Fibroblast of gingiva (primary cell): ENCODE measurements at places on chromosomes 1 and 21.

- DNase-seq, result no peak
Measured at GRCh38 chr1:245211035-245211749, 56.4 kb downstream of the KIF26B start.

GRCh38 chr1:4653328-4653660 is 1.1 kb upstream of the AJAP1 start:
- no peak for DNase-seq

GRCh38 chr21:21262048-21262447 is 263.8 kb downstream of the NCAM2 start:
- no peak for DNase-seq

DNA sequence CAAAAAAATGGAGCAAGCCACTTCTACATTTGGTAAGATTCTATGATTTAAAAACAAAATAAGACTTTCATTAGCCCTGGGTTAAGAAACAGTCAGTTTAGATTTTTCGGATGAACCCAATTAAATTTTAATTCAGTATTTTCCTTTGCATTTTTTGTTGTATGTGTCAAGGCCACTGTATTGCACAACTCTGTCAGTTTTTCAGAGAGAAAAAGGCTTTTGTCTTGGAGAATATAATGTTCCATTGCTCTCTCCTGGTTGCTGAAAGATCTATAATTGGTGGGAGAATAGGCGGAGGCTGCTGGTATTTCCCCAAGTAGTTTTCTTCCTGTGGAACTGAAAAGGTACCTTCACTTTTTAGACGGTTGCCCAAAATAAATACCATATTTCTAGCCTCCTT is 84.6 kb downstream of the NEGR1 start:
- peak; percentile 42 for DNase-seq

DNA sequence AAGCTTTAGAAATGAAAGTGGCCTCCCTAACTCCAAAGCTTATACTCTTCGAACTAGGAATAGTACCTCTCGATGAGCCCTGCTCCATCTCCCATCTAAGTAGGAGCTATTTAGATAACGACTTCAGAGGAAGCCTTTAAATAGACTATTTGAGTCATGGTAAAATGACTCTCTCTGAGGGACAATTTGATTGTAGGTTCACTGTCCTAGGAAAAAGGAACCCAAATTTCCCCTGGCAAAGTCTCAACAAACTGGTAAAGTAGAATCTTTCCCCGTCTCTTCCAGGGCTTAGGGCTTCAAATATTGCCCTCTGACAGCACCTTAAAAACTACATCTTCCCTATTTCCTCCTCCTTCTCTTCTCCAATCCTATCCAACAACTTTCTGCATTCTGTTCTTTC is 2.0 kb upstream of the FCER1A start:
- DNase-seq, result no peak
